ENCODE measurements at places on chromosomes 12 and 14. TPM values are rescaled to one million over a fixed set of nuclear protein-coding genes. Genes with fewer than 3 reads are reported as not detected.

DNA sequence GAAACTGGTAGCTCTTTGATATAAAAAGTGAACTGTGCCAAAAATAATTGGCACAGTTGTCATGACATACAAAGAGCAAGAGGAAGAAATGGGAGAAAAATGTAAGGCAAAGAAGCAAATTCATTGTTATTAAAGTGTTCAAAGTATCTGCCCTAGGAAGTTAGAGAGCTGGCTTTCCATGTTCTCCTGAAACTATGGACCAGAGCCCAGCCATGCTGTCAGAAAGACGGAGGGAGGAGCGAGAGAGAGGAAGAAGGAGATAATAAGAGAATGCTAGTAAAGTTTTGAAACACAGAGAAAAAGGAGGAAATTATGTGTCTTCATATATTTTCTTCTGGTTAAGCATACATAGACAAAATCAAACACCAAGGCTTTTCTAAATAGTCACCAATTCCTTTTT lies 78.1 kb upstream of the PELI2 start:
- no peaks in the 10 kb centered on the region for H3K36me3 ChIP-seq
- no peak overlapping the region for H3K27ac ChIP-seq
- DNase-seq, result no peak
- no peaks in the 10 kb centered on the region for H3K4me1 ChIP-seq

- peak overlapping the region; percentile 52 for H3K27ac ChIP-seq
- H3K4me3 ChIP-seq, result no peak overlapping the region
- H3K27me3 ChIP-seq, result no peaks in the 10 kb centered on the region
Observed at GRCh38 chr14:103867523-103867953, 20.2 kb upstream of the PPP1R13B start.

- H3K27me3 ChIP-seq, result no peaks in the 10 kb centered on the region
- peak; percentile 38 for DNase-seq
- no peak overlapping the region for H3K4me3 ChIP-seq
Observed at GRCh38 chr12:79927772-79928474, 7.0 kb downstream of the PPP1R12A start.

DNA sequence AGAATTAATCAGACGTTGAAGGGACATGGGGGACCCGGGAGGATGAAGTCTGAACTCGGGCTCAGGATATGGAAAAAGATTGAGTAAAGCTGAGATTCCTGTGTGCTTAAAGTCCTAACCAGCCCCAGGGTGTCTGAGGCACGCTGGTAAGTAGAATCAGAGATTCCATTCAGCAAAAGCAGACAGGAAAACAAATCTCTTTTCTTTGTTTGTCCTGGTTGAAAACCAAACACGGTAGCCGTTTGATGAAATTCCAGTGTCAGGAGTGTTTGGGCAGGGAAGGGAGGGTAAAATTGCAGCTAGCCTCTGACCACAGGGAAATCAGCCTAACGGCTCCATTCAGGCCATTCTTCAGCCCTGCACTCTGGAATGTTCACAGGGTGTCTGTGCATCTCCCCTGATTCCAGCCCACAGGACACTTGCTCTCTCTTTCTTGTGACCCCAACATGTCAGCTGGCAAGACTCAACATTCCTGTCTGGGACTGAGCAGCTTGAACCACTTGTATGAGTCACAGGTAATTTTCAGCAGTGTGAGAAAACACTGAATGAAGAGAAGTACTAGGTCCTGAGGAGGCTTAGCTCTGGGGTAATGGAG lies 31.0 kb downstream of the NINJ2 start:
- DNase-seq, result peak; percentile 66
- H3K27me3 ChIP-seq, result no peaks in the 10 kb centered on the region

- H3K4me1 ChIP-seq, result no peaks in the 10 kb centered on the region
- DNase-seq, result no peak
Observed at GRCh38 chr12:65535946-65536345, 257.5 kb downstream of the MSRB3 start.

Gene LRRC9
- total RNA-seq, result not detected

DNA sequence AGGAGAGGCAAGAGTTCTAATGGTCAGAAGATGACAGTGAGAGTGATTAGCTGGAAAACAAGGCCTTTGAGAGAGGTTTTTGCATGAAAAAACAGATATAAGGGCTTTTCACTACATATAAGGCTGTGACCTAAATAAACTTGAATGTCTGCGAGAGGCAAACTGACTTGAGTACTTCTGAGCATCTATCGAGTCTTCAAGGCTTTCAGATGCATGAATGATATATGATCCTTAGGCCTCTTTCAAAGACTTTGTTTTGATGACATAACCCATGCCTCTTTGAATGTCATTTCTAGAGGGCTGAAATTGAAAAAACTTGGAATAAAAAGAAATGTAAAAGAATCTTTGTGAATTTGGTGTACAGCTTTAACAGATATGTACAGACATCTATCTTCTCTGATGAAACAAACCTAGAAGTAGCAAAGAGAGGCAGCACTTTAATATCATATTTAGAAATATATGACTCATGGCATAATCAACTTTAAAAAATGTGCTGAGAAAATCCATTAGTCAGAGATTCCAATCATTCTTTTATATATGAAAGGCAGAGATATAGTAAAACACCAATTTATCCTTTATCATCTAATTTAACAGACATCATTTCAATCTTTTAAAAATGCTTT lies 72.6 kb downstream of the PPM1H start:
- H3K4me1 ChIP-seq, result peaks cover 6% of the 10 kb centered on the region
- no peak for DNase-seq
- H3K27me3 ChIP-seq, result no peaks in the 10 kb centered on the region
- no peaks in the 10 kb centered on the region for H3K36me3 ChIP-seq
- H3K4me3 ChIP-seq, result no peak overlapping the region

DNA sequence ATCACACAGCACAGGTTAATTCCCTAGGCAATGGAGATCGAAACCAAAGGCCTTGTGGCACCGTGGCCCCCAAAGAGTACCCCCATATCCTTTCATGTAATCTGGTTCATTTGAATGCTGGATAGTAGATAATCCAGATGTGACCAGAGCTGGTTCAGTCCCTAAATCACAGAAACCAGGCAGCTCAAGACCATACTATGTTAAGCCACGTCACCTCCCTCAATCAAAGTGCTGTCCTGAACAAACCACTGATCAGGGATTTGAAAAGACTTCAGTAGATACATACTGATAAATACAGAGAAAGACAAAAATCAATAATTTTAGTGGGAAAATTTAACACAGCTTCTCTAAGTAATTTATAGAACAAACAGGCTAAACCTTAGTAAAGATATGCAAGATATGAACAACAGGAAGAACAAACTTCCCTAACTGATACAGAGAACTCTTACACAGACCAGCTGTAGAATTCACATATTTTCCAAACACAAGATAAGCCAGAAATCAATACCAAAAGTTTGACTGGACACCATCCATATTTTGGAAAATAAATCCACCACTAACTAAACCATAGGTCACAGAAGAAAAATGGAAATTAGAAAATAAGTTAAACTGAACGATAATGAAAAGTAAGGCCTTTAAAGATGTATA lies 67.1 kb downstream of the BCAT1 start:
- no peak for DNase-seq
- no peaks in the 10 kb centered on the region for H3K4me1 ChIP-seq
- H3K27me3 ChIP-seq, result no peaks in the 10 kb centered on the region
- H3K27ac ChIP-seq, result no peak overlapping the region
- no peaks in the 10 kb centered on the region for H3K36me3 ChIP-seq

Data from upper lobe of left lung (tissue), 6 donors.